ENCODE measurements at places on chromosomes 3 and 15.

DNA sequence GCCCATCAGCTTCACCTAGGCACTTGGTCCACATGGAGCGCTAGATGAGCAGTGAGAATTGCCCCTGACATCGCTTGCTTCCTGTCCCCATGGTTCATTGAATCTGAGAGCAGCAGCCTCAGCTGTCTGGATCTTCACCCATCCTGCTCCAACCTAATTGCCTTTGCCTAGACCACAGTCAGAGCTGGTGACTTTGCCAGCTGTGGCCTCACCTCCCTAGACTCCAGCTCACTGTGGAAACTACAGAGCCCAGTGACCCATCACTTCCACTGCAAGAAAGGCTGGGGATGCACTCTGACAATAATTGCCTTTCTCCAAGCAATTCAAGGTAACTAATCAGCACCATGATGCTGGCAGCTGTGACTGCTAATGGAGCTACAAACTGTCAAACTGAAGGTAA, 30.6 kb upstream of the SLC6A1 start:
- no peak for DNase-seq

DNA sequence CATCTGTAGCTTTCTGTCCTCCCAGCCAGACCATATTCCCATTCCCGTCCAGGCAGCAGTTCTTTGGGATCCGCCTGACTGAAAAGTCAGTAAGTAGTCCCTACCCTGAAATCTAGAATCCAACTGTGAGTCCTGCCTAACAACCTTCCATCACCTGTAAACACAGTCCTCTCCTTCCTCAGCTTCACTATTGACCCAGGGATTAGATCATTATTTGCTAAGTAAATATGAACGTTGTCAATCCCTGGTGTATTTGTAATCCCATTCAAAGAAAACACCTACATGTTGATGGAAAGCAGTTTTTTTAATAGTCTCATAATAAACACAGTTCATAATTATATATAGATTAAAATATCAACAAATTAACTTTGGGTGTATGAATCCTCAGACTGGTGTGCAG, 732 bp downstream of the SAXO2 start:
- DNase-seq = no peak

DNA sequence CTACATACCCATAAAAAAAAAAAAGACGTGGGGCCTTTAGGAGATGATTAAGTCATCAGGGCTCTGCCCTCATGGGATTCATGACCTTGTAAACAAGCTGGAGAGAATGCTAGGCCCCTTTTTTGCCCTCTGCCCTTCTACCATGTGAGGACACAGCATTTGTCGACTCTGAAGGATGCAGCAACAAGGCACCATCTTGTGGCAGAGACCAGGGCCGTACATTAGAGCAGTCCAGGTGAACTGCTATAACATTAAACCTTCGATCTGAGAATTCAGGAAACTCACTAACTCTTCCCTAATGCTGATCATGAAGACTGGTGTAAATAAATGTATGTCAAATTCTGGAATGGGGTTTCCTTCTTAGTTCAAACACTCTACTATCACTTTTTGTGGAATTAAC, 30.7 kb upstream of the SIAH2 start:
- no peak for DNase-seq

DNA sequence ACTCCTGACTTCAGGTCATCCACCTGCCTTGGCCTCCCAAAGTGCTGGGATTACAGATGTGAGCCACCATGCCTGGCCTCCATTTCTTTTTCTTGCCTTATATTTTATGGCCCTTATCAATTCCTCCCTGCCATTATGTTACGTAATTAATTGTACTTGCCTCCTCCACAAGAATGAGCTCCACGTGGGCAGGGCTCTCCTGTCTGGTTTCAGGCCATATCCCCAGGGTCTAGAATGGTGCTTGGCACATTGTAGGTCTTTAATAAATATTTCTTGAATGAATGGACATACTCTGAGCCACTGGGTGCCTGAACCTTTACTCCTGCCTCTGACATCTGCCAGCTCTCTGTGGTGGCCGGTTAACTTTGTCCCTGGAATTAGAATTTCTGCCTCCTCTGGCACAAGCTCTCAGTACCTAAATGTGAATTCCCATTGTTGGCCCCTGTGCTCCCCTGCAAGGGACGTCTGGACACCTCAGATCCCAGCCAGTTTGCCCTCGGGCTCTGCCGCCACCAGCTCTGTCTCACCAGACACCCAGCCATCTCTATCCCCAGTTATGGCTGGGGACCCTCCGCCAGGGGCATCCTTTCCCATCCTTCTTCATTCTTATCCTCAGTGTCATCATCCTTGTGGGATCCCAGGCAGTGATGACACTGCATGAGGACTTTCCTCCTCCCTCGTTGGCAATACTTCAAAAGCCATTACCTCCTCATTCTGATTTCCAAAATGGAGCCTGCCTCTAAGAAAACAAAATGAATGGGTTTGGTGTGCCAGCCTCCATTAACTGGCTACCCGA, 165.6 kb upstream of the SMAD3 start:
- no peak for DNase-seq

GRCh38 chr3:71268462-71268999, 315.0 kb downstream of the FOXP1 start:
- DNase-seq = no peak

- no peak for DNase-seq
These were observed 8.0 kb downstream of the GABRR3 start for GRCh38 chr3:98027085-98027446.

- DNase-seq = no peak
These were observed 66.1 kb upstream of the MYZAP start for GRCh38 chr15:57525581-57525980.

- DNase-seq = no peak
These were observed 734.2 kb downstream of the MCTP2 start for GRCh38 chr15:94965593-94965992.
